ENCODE measurements at places on chromosomes 2 and 18. TPM values are rescaled to one million over a fixed set of nuclear protein-coding genes. Genes with fewer than 3 reads are reported as not detected.

The C1QL2 gene
- not detected for total RNA-seq

The SNTG2 gene
- not detected for total RNA-seq

The GPR45 gene
- not detected for total RNA-seq

The SLC30A3 gene
- not detected for total RNA-seq

The ANO7 gene
- total RNA-seq = 4.1 TPM

The C2orf78 gene
- total RNA-seq = not detected

The CGREF1 gene
- total RNA-seq = 42.0 TPM

The GAREM2 gene
- 0.33 TPM for total RNA-seq

The LHCGR gene
- total RNA-seq = not detected

The OR6B2 gene
- not detected for total RNA-seq

DNA sequence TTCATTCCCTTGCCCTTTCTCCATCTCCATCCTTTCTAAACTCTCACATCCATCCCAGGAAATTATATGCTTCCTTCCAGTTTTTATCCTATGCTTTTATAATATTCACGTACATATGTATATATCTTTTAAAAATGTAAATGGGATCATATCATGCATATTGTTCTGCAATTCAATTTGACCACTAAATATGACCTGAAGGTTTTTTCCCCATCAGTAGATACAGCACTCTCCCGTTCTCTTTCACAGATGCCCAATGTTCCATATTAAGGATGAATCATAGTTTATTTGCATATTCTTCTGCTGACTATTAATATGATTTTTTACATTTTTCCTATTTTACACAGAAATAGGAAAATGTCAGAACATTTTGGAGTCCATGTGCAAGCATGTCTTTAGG lies 213.3 kb upstream of the PARD3B start:
- no peak for DNase-seq

DNA sequence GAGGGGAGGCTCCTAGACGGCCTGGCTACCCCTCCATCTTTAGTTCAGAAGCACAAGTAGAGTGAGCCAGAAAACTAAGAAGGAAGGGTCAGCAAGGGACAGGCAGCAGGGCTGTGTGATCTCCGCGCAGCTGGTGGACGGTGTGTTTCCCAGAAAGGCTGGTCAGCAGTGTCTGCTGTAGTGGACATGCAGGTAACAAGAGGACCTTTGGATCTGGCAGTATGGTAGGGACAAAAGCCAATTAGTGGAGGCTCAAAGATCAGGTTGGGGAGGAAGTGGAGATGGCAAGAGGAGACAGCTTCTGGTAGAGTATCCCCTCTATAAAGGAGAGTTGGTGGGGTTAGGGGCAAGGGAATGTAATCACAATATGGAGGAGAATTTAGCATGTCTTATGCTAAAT lies 95.1 kb downstream of the NCK2 start:
- no peak for DNase-seq

DNA sequence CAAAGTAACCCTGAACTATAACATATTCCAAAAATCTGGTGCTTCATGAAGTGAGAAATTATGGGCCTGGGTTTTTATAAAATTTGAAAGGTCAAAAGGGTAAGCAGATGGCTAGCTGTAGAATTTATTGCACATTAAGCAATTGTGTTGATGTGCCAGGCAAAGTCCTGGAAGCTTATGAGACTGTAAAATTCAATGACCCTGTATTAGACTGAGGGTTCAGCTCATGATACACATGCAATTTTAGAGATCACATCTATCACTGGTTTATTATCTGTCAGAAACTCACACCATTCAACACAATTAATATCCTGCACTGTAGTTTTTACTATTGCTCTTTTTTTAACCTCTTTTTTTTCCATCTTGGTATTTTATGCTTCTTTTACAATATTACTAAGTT lies 1162.6 kb upstream of the SLC39A10 start:
- no peak for DNase-seq

GRCh38 chr2:64643838-64644457 lies 9.8 kb downstream of the SERTAD2 start:
- peak; percentile 51 for DNase-seq

DNA sequence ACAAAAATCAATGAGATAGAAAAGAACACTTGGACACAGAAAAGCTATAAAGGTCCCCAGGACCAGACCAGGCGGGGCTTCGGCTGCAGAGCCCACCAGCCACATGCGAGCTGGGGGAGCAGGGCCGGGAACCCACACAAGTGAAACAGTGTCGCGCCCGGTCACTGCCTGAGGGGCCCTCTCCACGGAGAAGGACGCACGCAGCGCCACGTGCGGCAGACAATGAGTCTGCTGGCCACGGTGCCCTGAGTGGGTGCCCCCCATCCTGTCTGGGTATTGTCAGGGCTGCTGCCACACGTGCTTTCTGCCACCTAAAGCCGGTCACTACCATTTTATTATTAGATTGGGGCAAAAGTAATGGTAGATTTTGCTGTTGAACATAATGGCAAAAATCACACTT lies 207.9 kb upstream of the HDAC4 start:
- no peak for DNase-seq

DNA sequence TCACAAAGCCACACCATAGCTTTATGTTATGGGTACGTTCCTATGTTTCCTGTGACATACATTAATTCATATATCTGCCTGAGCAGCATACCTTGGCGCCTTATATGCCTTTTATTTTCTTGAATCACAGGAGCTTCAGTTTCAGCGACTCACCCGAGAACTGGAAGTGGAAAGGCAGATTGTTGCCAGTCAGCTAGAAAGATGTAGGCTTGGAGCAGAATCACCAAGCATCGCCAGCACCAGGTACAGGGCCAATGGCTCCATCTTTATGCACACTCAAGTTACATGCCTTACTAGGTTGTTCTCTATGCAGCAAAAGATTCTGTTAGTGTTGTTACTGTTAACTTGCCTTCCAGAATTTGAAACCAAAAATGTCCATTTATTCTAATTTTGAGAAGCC lies 120.4 kb downstream of the PKP4 start:
- DNase-seq = no peak

DNA sequence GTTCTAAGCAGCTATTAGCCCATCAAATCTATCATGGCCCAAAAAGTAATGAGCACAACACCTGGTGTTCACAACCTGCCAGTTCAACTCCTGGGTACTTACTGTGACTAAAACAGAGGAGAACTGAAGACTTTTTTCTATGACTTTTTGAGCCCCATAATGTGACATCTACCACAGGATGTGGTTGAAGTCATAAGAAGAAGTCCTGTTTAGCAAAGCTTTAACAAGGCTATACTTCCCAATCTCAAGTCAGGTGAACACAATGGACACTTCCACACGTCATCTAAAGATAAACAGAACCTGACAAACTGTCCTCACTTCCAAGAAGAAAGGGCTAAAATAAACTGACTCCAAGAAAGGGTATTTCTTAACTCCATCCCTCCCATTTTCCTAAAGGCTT lies 138.8 kb downstream of the ATAD2B start:
- DNase-seq = no peak

GRCh38 chr18:45527891-45528290 lies 87.4 kb upstream of the SLC14A2 start:
- peak; percentile 2 for DNase-seq

DNA sequence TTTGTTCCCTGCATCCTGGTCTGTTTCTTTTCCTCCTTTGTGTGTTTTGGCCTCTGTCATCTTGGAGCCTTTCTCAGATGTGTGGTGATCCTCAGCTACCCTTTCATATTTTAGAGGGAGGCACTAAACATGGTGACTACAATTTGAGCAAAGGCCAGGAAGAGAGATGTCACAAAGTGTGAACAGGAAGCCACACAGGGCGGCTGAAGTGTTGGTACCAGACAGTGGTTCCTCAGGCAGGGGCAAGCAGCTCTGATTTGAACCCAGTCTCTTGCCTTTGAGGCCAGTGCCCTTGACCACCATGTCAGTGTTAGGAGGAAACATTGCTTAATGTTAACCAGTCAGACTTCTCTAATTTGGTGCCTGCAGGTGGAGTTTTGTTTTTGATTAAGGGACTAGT lies 9.2 kb downstream of the LRRFIP1 start:
- DNase-seq = no peak

DNA sequence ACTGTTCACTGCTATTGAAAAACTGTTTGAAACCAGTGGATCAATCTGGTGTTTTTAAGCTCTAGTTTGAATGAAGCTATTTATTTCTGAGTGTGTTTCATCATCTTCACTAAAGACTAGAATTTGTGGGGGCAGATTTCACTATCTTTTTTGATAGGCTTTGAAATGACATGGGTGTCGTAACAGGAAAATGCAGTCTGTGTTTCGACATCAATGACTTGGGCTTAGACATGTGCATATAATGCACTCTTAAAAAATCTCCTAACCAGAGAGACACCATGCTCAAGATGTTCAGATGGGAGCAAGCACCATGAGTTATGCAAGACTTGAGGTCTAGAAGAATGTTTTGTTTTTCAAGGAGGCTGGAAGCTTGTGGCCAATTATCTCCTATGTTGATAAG lies 221.6 kb downstream of the GPD2 start:
- DNase-seq = no peak

GRCh38 chr18:24031318-24031717 lies 16.8 kb downstream of the TTC39C start:
- no peak for DNase-seq

GRCh38 chr2:104781151-104781550 lies 72.8 kb upstream of the POU3F3 start:
- no peak for DNase-seq

DNA sequence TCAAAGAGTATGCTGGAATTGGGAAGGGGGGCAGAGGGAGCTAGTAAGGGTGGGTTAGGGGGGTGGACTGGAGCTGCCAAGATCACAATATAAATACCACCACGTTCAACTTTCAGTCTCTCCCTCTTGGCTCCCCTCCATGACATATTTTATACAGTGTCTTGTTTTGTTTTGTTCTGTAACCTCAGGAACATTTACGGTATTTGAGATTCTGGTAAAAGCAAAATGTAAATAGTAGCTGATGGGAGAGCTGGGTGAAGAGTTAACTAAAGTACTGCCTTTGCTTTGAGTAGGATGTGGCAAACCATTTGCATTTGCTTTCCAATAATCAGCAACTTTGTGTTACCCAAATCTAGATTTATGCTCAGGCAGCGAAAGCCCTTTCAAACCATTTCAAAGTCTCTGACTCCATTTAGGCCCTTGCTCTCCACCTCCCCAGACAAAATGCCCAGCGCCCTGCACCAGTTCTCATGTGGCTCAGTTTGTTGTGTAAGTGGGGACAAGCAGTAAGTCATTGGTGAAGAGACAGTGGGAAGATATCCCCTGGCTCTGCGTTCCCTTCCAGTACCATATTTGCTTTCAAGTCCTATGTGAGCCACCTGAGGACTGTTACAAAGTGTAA lies 17.4 kb downstream of the IRS1 start:
- DNase-seq = no peak

GRCh38 chr18:36745219-36745975 lies 83.4 kb downstream of the TPGS2 start:
- DNase-seq = no peak

DNA sequence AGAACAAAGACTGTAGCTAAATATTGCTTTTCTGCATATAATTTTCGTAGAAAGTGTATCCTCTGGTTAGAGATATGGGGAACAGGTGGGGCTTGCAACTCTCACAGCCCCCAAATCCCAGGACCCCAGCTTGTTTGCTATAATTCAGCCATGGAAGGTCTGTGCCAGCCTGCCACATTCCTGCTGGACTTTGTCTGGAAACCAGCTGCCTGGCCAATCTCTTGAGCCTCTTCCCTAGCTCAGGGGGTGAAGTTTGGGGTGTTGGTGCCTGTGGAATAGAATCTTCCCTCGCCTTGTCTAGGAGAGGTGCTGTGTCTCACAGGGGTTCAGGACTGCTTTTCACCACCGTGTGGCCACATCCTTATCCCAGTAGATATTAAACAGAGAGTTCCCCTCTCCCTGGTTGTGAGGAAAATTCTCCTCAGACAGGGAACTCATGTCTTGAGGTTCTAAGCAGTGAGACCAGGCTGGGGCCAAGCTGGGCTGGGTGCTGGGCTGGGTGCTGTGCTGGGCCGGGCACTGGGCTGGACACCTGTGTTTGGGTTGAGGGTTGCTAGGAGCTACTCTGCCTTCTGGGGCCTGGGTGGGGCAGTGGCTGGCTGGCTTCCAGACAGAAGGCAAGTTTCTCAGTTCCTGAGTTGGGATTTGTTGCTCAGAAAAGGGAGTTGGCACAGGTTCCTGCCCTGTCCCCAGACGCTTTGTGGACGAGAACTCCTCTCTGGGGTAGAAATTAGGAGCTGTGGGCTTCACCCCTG lies 12.3 kb downstream of the TOGARAM2 start:
- peak; percentile 95 for DNase-seq

GRCh38 chr2:47094511-47095142 lies 60.5 kb downstream of the STPG4 start:
- no peak for DNase-seq

- no peak for DNase-seq
Observed at GRCh38 chr2:95046371-95047112, 21.0 kb downstream of the MAL start.

DNA sequence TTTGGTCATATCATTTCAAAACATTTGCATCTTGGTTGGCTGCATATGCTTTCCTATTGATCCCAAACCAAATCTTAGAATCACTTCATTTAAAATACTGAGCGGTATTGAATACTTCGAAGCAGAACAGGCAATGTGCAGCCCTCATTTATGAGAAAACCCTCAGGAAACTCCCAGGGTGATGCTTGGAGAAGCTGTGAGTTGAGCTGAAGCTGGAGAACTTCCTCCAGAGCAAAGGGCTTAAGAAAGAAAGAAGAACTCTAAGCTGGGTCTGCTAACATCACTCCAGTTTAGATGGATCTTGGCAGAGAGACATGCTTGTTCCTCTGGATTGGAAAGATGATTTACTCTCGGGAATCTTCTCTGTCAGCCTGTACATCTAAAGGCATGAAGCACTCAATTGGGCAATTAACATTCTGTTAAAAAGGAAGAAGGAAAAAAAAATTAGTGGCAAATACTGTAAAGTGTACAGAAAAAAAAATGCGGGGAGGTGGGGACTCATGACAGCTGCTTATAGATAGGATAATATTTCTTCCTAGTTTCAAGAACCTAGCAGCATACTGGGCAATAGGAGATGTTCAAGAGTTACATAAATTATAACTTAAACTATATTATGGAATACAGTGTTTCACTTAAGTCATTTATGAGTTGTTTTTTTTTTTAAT lies 49.5 kb downstream of the ATIC start:
- DNase-seq = no peak

GRCh38 chr18:39911716-39912115 lies 2043.3 kb upstream of the PIK3C3 start:
- DNase-seq = no peak

- DNase-seq = peak; percentile 14
Observed at GRCh38 chr18:59516356-59517155, 157.5 kb upstream of the LMAN1 start.

DNA sequence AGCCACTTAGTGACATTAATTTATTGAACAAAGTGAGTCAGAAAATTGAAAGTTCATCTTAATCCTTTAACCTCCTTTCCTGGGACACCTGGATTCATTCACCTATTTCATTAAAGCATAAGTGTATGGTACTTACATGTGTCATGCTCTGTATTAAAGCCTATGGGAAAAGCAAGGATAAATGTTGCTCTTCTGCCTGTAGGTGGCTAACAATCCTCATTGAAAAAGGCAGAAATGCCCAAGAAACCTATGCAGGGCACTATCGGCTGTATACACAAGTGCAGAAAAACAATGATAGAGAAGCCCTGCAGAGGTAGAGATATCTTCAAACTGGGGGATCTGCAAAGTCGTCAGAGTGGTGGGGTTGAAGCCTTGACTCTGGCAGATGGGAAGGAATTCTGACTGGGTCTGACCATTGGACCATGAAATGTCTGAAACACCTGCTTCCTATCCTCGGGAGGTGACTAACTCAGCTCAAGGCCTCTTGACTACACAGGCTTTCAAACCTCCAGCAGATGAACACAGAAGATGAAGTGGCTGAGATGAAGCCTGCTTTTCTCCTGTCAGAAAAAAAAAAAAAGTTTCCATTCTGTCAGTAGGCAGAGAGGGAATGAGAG lies 83.1 kb downstream of the DCC start:
- peak; percentile 3 for DNase-seq

GRCh38 chr2:121307048-121307447 lies 22.0 kb upstream of the TFCP2L1 start:
- no peak for DNase-seq

Measured in HT-29 (cell line).